ENCODE measurements at places on chromosomes 7 and 10.
A peak's percentile ranks its signal among the peaks of the same experiment; 100 is the strongest.

- DNase-seq: no peak
Measured at GRCh38 chr10:72009051-72009424, 44.8 kb downstream of the CHST3 start.

DNA sequence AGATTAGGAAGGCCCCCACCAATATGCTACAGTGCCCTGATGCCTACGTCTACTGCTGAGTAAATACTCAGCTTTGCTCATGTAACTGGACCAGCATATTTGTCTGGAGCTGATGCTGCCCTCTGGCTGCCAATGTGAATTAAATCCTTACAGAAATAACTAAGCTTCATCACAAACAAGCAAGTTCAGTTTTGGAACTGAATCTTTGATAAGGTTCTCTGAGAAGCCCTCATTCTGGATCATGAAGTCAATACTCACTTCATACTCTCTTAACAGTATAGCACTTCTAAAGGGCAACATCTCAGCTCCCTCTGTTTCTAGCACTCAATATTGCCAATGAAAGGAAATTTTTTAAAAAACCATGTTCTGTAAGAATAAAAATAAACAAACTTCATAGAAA lies 246.7 kb downstream of the ETV1 start:
- no peak for DNase-seq

- peak; percentile 21 for DNase-seq
Measured at GRCh38 chr10:60611291-60611747, 167.0 kb upstream of the CDK1 start.

- DNase-seq: no peak
Measured at GRCh38 chr7:142508251-142508650, 241.0 kb upstream of the PRSS1 start.

- DNase-seq: peak; percentile 80
Measured at GRCh38 chr10:132248455-132249225, 59.1 kb downstream of the STK32C start.

- peak; percentile 63 for DNase-seq
Measured at GRCh38 chr7:141701489-141702046, 398 bp downstream of the DENND11 start.
